Left kidney (tissue), 8 donors: ENCODE measurements at places on chromosomes 3 and 15. TPM values are rescaled to one million over a fixed set of nuclear protein-coding genes. Genes with fewer than 3 reads are reported as not detected.

The ANXA2 gene
- 510 TPM for polyA plus RNA-seq

The NR2C2 gene
- polyA plus RNA-seq, result 66.5 TPM

The AADACL2 gene
- not detected for polyA plus RNA-seq

The EOMES gene
- 0.10 TPM for polyA plus RNA-seq

The FANCD2 gene
- 29.4 TPM for polyA plus RNA-seq

The C2CD4A gene
- 0.33 TPM for polyA plus RNA-seq

The EXD1 gene
- 0.07 TPM for polyA plus RNA-seq

GRCh38 chr3:72475258-72476138 is 372.7 kb downstream of the SHQ1 start:
- DNase-seq, result no peak

DNA sequence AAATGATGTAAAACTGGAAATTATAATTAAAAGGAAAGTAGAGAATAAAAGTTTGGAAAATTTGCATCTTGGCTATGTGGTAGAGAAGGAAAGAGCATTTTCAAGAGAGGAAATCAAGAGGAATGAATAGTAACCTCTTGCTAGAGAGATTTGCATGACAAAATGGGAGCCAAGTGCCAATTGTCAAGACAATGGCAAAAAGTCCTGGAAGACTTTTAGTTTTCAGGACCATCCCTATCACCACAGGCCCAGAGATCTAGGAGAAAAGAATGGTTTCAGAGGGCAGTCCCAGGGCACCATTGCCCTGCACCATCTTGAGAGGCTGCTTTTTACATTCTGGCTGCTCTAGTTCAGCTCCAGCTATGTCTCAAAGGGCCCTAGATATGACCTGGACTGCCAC is 1427.6 kb downstream of the ZPLD1 start:
- DNase-seq, result no peak

GRCh38 chr3:187021748-187022402 is 91.5 kb downstream of the ST6GAL1 start:
- no peak for DNase-seq

DNA sequence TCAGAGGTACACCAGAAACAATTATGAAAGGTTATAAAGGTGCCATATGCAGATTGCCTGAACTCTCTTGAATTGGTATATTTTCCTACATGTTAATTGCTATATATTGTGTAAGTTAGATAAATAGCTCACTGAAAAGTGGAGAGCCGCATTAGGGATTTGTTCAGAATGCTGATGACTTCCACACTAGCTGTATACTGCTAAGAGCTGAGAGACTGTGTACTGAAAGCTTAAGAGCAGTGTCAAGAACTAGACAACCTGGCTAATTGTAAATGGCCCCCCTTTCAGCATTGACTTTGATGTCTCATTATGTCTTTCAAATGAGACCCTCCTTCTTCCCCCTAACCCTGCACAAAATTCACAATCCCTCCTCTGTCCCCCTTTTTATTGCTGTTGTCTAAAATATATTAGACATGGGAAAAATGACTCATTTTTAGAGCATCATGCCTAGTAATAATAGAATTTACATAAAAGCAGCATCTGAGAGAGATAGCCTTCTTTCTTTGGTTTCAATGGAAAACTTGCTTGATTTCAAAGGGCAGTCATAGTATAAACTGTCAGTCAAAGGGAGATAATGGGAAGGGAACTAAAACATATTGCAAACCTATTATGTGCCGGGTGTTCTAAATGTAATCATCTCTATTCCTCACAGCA is 34.7 kb upstream of the GREM1 start:
- no peak for DNase-seq

GRCh38 chr15:77527164-77527778 is 105.4 kb downstream of the LINGO1 start:
- peak; percentile 63 for DNase-seq

- no peak for DNase-seq
These were observed 408.3 kb upstream of the RGMA start for GRCh38 chr15:93497291-93497690.

GRCh38 chr3:126057936-126058335 is 26.0 kb downstream of the SLC41A3 start:
- DNase-seq, result no peak

DNA sequence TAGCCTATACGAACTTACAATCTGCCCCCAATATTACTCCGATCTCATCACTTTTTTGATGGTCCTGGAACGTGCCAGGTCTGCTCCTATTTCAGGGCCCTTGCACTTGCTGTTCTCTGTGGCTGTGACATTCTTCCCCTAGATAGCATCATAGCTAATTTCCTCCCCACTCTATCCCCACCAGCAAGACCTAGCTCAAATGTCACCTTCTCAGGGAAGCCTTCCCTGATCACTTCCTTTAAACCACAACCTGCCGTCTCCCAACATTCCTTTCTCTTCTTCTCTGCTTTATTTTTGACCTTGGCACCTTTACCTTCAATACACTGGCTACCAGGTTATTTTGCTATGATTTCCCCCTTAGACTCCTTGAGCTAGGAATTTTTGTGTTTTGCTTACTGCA is 5.3 kb upstream of the SMAD6 start:
- DNase-seq, result no peak

DNA sequence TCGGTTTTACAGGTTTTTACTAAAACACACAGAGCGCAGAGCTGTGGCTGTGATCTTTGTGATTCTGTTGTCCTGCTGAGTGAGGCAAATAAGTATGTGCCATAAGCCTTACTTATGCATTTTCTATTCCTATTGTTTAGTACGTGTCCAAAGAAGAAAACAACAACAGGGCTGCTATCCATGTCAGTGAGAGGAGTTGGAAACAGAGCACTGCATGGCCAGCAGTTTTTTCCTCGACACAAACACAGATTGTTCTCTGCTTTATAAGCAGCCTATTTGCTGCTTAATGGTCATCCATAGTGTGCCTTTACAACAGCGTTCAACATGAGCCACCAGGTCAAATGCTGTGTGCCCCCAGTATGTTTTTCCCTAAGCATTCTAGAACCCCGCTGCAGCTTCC is 79.8 kb downstream of the SHQ1 start:
- DNase-seq, result no peak

GRCh38 chr15:99645951-99646350 is 80.2 kb downstream of the MEF2A start:
- DNase-seq, result no peak

GRCh38 chr3:174957081-174957480 is 97.9 kb downstream of the NAALADL2 start:
- DNase-seq, result no peak

GRCh38 chr3:20666091-20666490 is 480.1 kb upstream of the SGO1 start:
- DNase-seq, result no peak

DNA sequence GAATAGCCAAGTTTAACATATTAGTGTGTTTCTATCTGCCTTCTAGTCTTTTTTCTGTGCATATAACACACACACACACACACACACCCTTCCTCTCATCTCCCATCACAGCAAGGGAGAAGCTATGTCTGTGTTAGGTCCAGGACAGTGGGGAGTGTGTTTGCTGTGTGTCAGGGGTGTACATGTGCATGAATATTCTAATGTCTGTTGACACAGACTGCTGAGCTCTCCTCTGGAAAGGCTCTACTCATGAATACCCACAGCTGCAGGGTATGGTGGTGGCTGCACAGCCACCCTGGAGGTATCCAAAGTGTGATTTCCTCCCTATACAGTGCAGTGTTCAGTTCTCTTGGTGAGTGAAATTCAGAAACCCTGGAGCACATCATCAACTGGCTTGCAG is 42.9 kb downstream of the ARNT2 start:
- no peak for DNase-seq

- DNase-seq, result no peak
These were observed 257.0 kb upstream of the RGMA start for GRCh38 chr15:93345981-93346380.

DNA sequence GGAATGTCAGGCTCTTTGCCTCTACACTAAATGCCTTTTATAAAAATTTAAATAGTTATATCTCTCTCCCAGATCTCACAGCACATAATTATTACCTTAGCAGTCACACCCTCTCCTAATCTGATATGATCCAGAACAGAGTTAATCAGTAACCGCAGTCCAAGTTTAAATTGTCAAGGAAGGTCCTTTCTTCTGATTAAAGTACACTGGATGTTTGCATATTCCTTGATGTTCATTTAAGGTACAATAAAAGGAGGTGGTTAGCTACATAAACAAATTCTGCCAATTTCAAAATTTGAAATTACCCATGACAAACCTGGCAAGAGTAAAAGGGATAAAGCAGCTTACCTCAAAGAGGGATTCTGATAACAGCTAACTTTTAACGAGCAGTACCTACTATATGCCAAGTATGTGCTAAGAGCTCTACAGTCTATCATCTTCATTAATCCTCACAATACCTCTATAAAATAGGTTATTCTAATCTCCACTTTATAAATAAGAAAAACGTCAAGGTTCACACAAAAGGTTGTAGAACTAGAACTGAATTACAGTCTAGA is 4.3 kb downstream of the GOLIM4 start:
- DNase-seq, result no peak

DNA sequence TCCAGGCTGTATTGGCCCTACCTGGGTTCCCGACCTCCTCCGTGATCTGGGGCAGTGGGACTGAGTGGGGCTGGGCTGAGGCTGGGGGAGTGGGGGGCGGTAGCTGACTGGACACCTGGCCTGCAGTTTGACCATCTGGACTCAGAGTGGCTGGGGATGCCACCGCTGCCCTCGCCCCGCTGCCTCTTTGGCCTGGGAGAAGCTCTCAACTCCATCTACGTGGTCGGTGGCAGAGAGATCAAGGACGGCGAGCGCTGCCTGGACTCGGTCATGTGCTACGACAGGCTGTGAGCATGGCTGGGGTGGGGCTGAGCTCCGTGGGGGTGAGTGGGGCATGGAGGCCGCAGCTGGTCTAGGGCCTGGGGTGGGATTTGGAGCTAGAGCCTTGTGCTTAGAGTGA is 2.7 kb downstream of the KLHL40 start:
- no peak for DNase-seq

- DNase-seq, result no peak
These were observed 169.4 kb downstream of the SHQ1 start for GRCh38 chr3:72678867-72679266.

DNA sequence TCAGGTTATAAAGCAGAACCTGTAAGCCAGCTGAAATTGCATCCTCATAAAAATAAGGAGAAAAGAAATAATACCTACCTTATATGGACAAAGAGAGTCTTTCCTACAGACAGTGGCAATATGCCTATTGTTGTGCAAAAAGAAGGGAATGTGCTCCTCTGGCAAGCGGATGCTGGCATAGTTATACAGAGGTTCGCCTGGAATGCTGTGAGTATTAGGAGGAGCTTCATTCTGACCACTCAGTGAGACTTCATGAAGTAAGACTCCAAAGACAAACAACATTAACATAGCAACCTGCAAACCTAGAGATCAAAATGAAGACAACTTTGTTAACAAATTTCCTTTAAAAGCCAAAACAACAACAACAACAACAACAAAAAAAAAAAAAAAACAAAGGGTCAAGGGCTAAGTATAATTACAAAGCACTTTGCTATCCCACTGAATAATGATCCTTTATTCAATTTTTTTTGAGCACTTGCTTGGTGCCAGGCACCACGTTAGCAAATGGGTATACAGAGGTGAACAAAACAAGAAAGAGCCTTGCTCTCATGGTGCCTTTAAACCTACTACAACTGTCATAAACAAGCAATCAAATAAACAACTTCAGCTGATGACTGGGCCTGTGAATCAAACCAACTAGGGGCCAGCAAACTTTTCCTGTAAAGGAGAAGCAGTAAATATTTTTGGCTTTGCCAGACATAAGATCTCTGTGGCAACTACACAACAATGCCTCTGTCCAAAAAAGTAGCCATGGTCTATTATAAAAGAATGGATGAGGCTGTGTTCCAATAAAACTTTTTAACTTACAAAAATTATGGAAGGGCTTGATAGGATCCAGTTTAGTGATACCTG is 3.7 kb downstream of the EOGT start:
- no peak for DNase-seq

DNA sequence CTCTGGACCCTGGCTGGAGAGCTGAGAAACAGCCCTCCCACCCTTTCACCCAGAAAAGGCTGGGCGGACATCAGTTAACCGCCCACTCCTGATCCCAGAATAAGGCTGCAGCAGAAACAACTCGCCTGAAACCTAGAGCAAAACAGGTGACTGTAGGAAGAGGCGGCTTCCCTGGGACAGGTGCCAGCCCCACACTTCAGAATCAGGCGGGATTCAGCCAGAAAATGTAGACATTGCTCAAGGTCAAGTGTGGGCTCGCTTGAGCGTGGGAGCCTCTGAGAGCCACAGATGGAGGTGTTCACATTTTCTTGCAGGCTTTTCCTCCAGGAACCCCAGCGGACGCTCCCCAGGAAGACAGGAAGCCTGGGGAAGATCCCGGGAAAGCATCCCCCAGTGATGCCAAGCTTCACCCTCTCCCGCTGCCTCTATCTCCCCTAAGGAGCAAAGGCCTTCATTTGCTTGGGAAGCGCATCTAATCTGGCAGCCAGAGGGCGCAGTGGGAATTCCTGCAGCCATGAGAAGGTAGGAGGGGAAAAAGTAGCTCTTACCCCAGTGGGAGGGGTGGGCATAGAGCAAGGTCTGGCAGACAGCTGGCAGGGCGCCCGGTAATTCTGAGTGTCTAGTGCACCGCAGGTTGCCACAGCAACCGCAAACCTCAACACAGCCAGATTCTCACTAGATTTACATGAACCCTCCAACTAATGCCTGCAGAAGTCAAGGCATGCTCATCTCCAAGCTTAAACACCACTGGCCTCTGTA is 77.7 kb downstream of the OCA2 start:
- peak; percentile 79 for DNase-seq

GRCh38 chr3:56157693-56158362 is 310.4 kb downstream of the ERC2 start:
- DNase-seq, result no peak

DNA sequence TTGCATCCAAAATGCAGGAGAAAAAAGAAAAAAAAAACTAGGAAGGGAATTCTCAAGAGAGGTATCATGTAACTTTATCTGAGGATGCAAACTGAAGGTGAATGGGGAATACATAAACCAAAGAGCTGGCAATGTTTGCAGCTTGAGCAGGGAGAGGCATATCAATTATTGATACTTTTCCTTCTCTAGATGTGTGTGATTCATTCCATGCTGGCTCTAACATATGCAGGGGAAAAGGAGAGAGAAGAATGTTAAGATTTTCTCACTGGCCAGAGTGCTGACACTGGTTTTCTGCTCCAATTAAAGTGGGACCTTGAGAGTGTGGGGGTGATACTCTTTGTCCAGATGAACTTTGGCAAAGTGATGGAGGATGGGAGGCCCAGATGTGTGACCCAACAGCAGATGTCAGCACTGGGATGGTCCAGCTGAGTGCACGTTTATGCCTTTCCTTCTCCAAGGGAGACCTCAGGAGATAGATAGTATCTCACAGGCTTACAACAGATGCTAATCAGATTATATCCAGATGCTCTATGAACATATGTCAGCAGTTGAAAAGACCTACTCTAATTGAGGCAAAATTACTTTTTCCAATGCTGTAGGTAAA is 50.0 kb upstream of the PSMD6 start:
- no peak for DNase-seq

GRCh38 chr15:60217161-60217560 is 180.6 kb downstream of the ANXA2 start:
- no peak for DNase-seq

- DNase-seq, result no peak
These were observed 955.0 kb upstream of the ALCAM start for GRCh38 chr3:104411757-104412156.

- no peak for DNase-seq
These were observed 31.5 kb upstream of the LAMP3 start for GRCh38 chr3:183193762-183194689.

GRCh38 chr15:52348056-52348745 is 52.6 kb upstream of the MYO5C start:
- no peak for DNase-seq
